CD8-positive, alpha-beta memory T cell (primary cell): ENCODE measurements at places on chromosomes 1 and 21. TPM values are rescaled to one million over a fixed set of nuclear protein-coding genes. Genes with fewer than 3 reads are reported as not detected.

DNA sequence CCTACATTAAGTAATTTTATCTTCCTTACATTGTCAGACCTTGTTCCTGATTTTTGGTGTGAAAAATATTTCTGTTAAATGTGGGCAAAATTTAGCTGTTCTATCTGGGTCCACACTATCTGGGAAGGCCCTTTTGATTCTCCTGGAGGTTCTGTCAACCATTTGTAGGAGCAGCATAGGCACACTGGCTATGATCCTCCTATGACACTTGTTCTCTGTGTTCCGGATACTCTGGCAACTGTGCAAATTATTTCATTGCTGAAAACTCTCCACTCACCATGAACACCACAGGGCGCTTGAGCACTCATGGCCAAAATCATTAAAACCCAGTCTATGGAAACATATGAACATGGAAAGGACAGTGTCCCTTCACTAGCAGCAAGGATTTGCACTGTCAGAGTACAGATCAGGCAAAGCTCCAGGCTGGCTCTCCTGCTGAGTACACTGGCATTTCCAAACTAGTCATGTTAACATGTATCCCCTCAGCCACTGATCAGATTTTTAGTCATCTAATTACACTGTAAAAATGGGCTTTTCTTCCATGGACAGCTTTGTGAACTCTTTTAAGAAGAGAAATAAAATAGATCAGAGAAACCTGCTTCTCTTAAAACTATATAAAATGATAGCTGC lies 43.9 kb upstream of the SGIP1 start:
- no peak overlapping the region for H3K27ac ChIP-seq
- H3K4me1 ChIP-seq: no peaks in the 10 kb centered on the region
- no peak overlapping the region for H3K4me3 ChIP-seq
- H3K36me3 ChIP-seq: no peaks in the 10 kb centered on the region

- no peak overlapping the region for H3K27ac ChIP-seq
- no peaks in the 10 kb centered on the region for H3K27me3 ChIP-seq
- no peak for DNase-seq
- H3K4me3 ChIP-seq: no peak overlapping the region
- peaks cover 50% of the 10 kb centered on the region for H3K4me1 ChIP-seq
- no peaks in the 10 kb centered on the region for H3K36me3 ChIP-seq
Measured at GRCh38 chr1:27478098-27478497, 11.9 kb downstream of the WASF2 start.

- no peak overlapping the region for H3K27ac ChIP-seq
- no peaks in the 10 kb centered on the region for H3K27me3 ChIP-seq
- H3K36me3 ChIP-seq: no peaks in the 10 kb centered on the region
- no peak for DNase-seq
Measured at GRCh38 chr1:179968994-179969919, 14.6 kb downstream of the CEP350 start.

DNA sequence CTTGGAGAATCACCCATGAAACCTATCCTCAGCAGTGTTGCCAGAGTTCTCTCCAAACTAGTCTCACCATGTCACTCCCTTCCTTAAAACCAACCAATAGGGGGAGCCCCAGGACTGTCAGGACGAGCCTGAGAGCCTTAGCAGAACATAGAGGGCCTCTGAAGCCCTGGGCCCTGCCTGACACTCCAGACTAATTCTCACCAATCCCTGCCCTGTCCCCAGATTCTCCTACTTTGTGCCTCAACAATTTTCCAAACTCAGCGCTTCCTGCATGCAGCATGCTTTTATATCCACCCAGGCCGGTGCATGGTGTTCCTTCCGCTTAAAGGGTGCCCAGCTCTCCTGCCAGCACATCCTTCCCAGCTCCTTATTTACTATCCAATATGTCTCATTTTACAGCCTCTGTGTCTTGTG lies 42.7 kb downstream of the HSD3B1 start:
- H3K27me3 ChIP-seq: no peaks in the 10 kb centered on the region
- no peaks in the 10 kb centered on the region for H3K4me1 ChIP-seq
- H3K27ac ChIP-seq: no peak overlapping the region
- no peaks in the 10 kb centered on the region for H3K36me3 ChIP-seq
- DNase-seq: no peak

- no peaks in the 10 kb centered on the region for H3K36me3 ChIP-seq
- H3K27me3 ChIP-seq: no peaks in the 10 kb centered on the region
- no peak overlapping the region for H3K4me3 ChIP-seq
- no peak overlapping the region for H3K27ac ChIP-seq
- DNase-seq: no peak
Measured at GRCh38 chr1:186152620-186153239, 222.3 kb downstream of the TPR start.

LCE7A gene
- not detected for total RNA-seq

- no peak overlapping the region for H3K4me3 ChIP-seq
- no peak for DNase-seq
- H3K27me3 ChIP-seq: no peaks in the 10 kb centered on the region
- H3K27ac ChIP-seq: no peak overlapping the region
- H3K4me1 ChIP-seq: no peaks in the 10 kb centered on the region
- no peaks in the 10 kb centered on the region for H3K36me3 ChIP-seq
Measured at GRCh38 chr1:81509594-81509993, 291.1 kb upstream of the ADGRL2 start.

USH2A gene
- total RNA-seq: not detected

DNA sequence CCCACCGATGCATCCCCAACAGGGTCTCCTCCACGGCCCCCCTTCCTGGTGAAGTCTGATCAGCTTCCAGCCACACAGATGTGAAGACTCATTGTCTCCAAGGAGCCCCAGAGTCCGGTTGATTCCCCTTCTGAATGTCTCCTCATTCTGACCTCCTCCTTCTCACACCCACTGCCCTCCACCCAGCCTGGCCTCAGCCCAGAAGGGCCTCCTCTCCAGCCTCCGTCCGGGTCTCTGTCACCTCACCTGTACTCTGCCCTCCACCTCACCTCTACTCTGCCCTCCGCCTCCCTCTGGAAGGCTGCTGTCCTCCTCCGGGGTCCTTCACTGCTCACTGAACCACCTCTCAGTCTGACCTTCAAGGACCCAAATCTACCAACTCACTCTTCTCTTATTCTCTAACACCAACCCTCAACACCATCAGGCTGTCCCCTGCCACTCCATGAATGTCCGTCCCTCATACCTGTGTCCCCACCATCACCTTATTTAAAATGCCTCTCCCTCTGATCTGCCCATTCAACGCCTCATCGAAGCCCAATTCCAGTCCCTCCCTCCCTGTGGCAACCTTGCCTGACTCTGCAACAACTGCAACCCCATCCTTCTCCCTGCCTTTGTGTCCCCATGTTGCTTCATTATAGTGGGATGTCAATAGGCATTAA lies 201.2 kb downstream of the TOMM20 start:
- no peaks in the 10 kb centered on the region for H3K27me3 ChIP-seq
- no peak for DNase-seq
- H3K36me3 ChIP-seq: no peaks in the 10 kb centered on the region
- peaks cover 41% of the 10 kb centered on the region for H3K4me1 ChIP-seq
- H3K4me3 ChIP-seq: peak overlapping the region; percentile 15

GRCh38 chr1:91499904-91500755 lies 521 bp upstream of the CDC7 start:
- H3K4me3 ChIP-seq: peak overlapping the region; percentile 91
- no peaks in the 10 kb centered on the region for H3K36me3 ChIP-seq
- no peak for DNase-seq
- H3K27me3 ChIP-seq: no peaks in the 10 kb centered on the region

DNA sequence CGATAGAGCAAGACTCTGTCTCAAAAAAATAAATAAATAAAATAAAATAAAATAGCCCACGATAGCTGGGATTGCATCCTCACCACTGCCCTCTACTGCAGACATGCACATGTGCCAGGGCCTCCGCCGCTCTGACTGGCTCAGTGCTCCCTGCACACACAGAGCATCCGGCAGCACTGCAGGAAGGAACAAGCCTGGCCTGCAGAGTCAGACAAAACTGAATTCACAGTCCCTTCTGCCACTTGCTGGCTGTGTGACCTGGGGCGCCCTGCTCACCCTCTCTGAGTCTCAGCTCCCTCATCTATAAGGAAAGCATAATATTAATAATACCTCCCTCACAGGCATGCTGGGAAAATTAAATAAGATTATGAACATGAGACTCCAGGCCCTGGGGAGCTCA lies 35.4 kb downstream of the CSMD2 start:
- DNase-seq: no peak
- H3K27me3 ChIP-seq: no peaks in the 10 kb centered on the region
- H3K4me3 ChIP-seq: no peak overlapping the region

IKBKE gene
- total RNA-seq: 18.4 TPM

- DNase-seq: no peak
- H3K4me3 ChIP-seq: peak overlapping the region; percentile 67
- H3K36me3 ChIP-seq: no peaks in the 10 kb centered on the region
- no peak overlapping the region for H3K27ac ChIP-seq
- H3K4me1 ChIP-seq: peaks cover 27% of the 10 kb centered on the region
- H3K27me3 ChIP-seq: no peaks in the 10 kb centered on the region
Measured at GRCh38 chr1:150282558-150282958, 204 bp downstream of the CIART start.

DNA sequence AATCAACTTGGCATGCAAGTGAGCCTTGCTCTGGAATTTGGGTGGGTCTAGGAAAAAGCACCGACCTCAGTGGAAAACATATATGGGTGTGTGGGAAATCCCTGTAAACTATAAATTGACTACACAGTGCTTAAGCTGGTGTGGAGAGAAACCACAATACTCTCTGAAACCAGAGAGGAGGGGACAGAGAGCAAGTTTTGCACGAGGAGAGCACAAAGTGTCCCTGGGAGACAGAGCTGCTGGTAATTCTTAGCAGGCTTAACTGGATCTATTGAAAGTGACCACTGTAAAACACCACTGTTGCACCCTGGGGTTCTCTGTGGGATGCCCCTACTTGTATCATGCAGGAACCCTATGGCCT lies 12.8 kb downstream of the KCNJ15 start:
- no peaks in the 10 kb centered on the region for H3K27me3 ChIP-seq
- no peak for DNase-seq
- no peak overlapping the region for H3K4me3 ChIP-seq
- no peaks in the 10 kb centered on the region for H3K4me1 ChIP-seq
- no peak overlapping the region for H3K27ac ChIP-seq

DNA sequence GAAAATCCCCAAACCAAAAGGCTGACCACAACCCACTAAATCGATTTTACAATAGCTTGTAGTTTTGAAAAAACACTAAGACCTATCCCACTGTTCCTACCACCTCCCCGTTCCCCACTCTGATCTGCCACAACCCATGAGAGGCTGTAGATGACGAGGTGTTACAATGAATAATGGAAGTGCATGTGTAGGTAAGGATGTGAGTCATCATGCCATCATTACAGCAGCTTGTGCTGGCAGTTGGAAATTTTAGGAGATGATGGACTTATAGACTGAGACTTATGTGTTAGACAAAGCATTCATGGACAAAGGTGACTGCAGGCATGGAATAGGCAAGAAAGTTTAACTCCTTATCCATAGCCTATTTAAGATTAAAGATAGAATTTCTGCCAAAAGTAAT lies 184.7 kb upstream of the CACYBP start:
- no peak overlapping the region for H3K4me3 ChIP-seq
- DNase-seq: no peak
- no peaks in the 10 kb centered on the region for H3K4me1 ChIP-seq
- no peaks in the 10 kb centered on the region for H3K36me3 ChIP-seq

GRCh38 chr1:175075572-175076568 lies 8.2 kb downstream of the TNN start:
- H3K36me3 ChIP-seq: no peaks in the 10 kb centered on the region
- DNase-seq: no peak
- no peak overlapping the region for H3K4me3 ChIP-seq
- no peaks in the 10 kb centered on the region for H3K27me3 ChIP-seq
- H3K4me1 ChIP-seq: no peaks in the 10 kb centered on the region

DNA sequence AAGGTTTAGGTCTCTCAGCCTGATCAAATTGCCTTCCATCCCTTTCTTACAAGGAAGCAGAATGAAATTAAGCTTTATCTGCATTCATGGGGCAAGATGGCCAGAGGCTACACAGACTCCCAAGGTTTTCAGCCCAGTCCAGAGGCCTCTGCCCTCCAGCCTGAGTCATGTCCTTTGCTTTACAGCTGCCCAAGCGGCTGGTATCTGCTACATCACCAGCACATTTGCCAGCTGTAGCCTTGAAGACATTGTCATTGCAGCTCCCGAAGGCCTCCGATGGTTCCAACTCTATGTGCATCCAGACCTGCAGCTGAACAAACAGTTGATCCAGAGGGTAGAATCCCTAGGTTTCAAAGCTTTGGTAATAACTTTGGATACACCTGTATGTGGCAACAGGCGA lies 16.0 kb downstream of the HAO2 start:
- H3K36me3 ChIP-seq: no peaks in the 10 kb centered on the region
- H3K4me3 ChIP-seq: no peak overlapping the region
- H3K4me1 ChIP-seq: no peaks in the 10 kb centered on the region
- no peak for DNase-seq
- H3K27ac ChIP-seq: no peak overlapping the region
- H3K27me3 ChIP-seq: no peaks in the 10 kb centered on the region

DNA sequence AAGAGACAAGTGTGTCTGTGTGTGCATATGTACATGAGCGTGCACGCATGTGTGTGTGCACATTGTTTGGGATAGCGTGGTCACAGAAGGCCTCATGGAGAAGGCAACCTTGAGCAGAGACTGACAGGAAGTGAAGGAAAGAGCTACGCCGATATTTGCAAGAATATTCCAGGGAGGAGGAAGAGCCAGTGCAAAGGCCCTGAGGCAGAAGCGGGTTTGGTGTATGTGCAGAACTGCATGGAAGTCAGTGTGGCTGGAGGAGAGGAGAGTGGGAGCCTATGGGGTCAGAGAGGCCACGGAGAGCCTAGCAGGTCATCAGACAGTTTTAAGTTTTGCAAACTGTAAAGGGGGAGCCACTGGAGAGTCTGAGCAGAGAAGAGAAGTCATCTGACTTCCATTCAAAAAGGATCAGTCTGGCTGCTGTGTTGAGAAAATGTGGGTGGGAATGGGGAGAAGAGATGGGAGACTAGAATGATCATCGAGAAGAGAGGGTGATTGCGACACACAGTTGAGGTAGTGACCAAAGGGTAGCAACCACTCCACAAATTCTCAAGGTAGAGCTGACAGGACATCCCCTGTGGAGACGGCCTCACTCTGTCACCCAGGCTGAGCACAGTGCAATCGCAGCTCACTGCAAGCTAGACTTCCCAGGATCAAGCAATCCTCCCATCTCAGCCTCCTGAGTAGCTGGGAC lies 3.9 kb downstream of the CELA2B start:
- no peaks in the 10 kb centered on the region for H3K36me3 ChIP-seq
- H3K27ac ChIP-seq: no peak overlapping the region
- H3K4me1 ChIP-seq: no peaks in the 10 kb centered on the region
- DNase-seq: no peak

TDRD10 gene
- not detected for total RNA-seq

RAB3B gene
- 0.11 TPM for total RNA-seq

DNA sequence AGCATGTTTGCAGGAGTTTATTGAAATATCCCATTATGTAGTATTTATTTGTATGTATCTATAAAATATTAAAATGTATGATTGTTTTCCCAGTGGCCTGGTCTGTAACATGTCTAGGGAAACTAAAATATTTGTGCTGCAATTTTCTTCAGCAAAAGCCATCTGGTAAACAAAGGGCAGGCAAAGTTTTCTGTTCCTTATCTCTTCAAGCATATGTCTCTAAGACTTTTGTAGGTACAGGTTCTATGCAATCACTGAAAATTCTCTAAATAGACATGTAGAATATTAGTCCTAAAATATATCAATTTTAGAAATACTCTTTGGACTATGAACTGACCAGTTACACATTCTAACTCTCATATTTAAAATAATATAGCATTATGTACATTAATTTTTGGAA lies 585.8 kb upstream of the RGS18 start:
- H3K4me3 ChIP-seq: no peak overlapping the region
- H3K4me1 ChIP-seq: no peaks in the 10 kb centered on the region
